ENCODE measurements at places on chromosomes 5 and 9.

DNA sequence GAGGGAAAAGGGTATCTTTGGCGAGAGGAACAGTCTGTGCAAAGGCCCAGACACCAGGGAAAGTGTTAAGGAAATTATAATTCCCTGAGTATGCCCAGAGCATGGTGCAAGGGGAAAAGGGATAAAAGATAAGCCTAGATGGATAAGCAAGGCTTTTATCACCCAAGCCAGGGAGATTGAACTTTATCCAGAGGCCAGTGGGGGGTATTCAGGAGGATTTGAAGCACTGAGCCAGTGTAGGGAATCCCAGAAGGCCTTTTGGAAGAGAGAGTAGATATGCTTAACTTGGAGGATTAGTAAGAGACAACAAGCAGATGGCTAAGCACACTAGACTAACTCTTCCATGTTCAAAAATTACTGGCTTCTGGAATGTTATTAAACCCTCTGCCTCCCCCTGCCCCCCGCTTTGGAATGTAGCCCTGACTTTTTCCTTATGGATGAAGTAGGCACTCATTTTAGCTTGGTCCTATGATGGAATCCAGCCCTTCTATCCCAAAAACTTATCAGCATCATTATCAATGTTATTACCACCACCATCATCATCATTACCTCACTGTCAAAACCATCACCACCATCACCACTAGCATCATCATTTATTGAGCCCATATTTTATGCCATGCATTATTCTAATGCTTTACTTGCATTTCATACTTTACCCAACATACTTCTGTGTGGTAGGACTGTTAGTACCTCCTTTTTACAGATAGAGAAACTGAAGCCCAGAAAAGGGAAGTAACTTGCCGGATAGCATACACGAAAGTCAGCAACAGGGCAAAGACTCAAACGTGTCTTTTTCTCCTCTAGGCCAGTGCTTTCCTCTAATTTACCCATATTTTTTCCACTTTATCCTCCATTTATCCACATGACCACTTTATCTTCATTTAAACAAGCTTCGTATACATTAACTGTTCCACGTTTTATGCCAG lies 237.0 kb downstream of the PAPPA start:
- no peak for DNase-seq

GRCh38 chr9:133233681-133234432 lies 24.8 kb upstream of the OBP2B start:
- DNase-seq: no peak

- no peak for DNase-seq
These were observed 20.2 kb upstream of the TNC start for GRCh38 chr9:115138151-115138550.

GRCh38 chr5:56330167-56330566 lies 97.0 kb upstream of the ANKRD55 start:
- DNase-seq: no peak
